ENCODE measurements at places on chromosomes 1 and 21.
A peak's percentile ranks its signal among the peaks of the same experiment; 100 is the strongest.

GRCh38 chr1:60655679-60656355 lies 426.5 kb upstream of the NFIA start:
- DNase-seq, result no peak

DNA sequence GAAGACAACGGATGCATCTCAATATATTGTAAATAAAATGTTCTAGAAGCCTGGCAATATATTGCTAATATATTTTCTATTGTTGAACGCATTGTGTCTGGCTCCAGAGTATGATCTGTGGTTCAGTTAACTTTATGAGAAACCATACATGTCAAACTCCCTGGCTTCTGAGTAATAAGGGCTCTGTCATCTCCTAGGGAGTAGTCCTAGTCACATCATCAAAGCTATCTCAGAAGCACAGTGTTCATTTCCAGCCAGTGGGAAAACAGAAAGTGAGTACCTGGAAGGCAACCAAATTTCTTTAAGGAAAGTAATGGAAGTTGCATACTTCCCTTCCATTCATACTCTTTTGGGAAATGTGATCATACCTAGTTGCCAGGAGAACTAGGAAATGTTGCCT lies 27.0 kb upstream of the ST6GALNAC5 start:
- no peak for DNase-seq

DNA sequence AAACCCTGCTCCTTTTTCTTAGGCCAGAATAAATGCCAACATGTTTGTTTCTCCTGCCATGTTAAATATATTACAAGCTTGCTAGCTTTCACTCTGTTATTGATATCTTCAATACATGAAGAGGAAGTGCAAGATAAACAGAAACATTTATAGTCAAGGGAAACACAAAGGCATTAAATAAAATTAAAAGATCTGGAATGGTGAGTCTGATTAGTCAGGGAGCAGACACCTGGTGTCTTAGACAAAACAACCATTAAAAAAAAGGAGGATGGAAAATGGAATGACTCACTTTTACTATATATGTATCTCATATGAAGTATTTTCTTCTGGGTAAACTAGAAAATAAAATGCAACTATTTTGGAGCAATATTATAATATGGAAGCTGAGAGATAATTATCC lies 123.3 kb downstream of the SMYD3 start:
- no peak for DNase-seq

- DNase-seq, result no peak
These were observed 658.5 kb downstream of the AJAP1 start for GRCh38 chr1:5312862-5313261.

DNA sequence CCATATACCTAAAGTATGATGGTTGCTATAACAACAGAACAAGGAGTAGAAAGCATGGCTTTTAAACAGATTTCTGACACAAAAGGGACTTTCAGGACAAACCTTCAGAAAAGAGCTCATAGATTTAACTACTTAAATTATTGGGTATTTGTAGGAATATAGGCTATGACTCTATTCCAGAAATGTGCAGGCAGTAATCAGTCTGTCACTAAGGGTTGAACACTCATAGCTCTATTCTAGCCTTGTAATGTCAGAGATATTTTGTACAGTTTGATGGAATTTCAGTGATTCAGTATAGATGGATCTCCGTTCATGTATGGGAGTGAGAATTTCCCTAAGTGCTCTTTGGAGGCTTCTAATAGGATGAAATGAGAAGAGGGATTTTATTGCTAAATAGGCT lies 82.8 kb downstream of the EXTL2 start:
- DNase-seq, result no peak

GRCh38 chr1:67889953-67890567 lies 56.8 kb upstream of the GNG12 start:
- DNase-seq, result peak; percentile 26

- DNase-seq, result no peak
These were observed 2.9 kb downstream of the SELENBP1 start for GRCh38 chr1:151369621-151370048.

DNA sequence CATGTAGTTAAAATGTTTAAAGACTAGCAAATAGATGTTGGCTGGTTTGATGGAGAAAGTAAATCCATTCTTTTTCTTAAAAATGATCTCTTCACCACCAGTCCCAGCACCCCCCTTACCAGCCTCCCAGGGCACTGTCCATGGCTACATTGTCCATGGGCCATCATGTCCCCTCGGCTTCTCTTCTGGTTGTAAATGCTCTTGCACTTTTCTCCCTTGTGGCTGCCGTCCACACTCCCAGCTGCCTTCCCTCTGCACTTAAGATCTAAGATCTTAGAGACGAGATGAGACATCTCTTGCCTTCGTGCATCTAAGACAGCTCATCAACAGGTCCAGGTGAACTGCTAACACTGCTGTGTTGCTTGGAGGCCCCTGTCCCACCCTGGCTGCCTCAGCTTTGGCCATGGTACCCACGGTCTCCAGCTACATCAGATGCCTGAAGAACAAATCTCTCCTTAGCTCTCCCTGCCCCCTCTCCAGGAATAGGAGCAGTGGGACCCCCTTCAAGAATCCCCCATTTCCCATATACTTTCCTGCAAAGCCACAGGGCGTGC lies 11.1 kb downstream of the CAPN2 start:
- no peak for DNase-seq

- no peak for DNase-seq
These were observed 14.2 kb upstream of the NEGR1 start for GRCh38 chr1:72296501-72296900.

GRCh38 chr1:165994107-165994506 lies 166.7 kb downstream of the UCK2 start:
- no peak for DNase-seq

DNA sequence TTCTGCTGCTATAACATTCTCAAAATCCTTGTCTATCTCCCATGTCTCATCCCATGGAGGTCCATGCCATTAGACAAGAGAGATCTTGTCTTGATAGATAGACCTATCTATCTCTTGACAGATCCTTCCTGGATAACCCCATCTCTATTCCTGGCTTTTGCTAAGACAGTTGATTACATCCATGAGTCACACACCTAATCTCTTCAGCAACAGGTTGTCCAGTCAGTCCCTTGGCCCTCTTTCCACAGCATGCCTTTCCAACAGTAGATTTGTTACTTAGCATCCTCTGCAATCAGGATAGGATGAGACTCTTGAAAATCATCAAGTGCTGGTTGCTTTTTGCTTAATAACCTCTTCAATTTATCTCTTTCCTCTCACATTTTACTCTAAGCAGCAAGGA lies 46.6 kb downstream of the TRMT1L start:
- no peak for DNase-seq

- DNase-seq, result no peak
These were observed 52.6 kb downstream of the LAMC1 start for GRCh38 chr1:183075861-183076260.

- no peak for DNase-seq
These were observed 61.4 kb upstream of the TLR5 start for GRCh38 chr1:223204424-223204823.

GRCh38 chr1:42753070-42753469 lies 13.0 kb upstream of the CLDN19 start:
- DNase-seq, result no peak

GRCh38 chr1:66273656-66274055 lies 260.3 kb upstream of the SGIP1 start:
- no peak for DNase-seq

DNA sequence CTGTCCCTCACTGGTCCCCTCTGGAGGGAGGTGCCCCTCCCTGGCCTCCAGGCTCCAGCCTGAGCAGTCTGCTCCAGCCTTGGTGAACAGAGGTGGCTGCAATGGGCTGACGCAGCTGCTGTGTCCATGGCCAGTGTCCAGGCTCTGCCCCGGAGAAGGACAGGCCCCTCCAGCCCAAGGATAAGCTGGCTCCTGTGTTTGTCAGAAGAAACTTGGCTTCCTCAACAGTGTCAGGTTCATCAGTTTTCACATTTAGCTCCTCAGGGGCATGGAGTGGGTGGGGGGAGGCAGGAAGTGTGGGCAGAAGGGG lies 402.8 kb downstream of the MATN1 start:
- no peak for DNase-seq

DNA sequence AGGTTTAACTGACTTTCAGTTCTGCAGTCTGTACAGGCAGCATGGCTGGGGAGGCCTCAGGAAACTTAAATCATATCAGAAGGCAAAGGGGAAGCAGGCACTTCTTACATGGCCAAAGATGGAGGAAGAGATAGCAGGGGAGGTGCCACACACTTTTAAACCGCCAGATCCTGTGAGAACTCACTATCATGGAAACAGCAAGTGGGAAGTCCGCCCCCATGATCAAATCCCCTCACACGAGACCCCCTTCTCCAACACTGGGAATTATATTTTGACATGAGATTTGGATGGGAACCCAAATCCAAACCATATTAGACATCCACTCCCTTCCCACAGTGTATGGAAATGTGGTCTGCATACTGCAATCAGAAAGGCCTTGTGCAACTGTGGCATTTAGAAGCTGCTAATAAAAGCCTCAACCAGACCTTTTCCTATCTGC lies 148.2 kb downstream of the FCRL5 start:
- no peak for DNase-seq

DNA sequence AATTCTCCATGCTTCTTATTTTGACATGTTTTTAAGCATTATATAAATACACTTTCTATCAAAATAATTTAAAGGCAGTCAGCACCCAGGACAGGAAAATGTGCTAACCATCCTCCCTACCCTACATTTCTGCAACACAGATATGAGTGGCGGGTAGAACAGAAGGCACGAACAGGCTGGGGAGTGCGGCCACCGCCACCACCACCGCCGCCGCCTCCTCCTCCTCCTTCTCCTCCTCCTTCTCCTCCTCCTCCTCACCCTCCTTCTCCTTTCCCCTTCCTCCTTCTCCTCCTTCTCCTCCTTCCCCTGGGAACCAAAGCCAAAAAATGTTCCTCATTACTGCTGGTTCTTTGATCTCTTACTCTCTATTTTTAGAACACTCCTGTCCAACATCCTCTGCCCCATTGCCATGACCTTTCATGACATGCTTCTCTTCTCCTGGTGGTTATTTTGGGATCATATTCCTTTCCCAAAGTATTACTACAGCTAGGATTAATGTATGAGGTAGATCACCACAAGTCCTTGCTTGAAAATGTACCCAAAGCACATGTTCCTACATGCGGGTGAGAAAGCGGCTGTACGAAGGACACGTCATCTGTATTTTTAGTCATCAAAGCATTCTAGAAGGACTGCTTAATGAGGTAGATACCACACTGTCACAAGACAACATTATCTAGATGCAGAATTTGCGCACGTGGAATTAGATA lies 24.5 kb upstream of the CCN1 start:
- DNase-seq, result no peak

DNA sequence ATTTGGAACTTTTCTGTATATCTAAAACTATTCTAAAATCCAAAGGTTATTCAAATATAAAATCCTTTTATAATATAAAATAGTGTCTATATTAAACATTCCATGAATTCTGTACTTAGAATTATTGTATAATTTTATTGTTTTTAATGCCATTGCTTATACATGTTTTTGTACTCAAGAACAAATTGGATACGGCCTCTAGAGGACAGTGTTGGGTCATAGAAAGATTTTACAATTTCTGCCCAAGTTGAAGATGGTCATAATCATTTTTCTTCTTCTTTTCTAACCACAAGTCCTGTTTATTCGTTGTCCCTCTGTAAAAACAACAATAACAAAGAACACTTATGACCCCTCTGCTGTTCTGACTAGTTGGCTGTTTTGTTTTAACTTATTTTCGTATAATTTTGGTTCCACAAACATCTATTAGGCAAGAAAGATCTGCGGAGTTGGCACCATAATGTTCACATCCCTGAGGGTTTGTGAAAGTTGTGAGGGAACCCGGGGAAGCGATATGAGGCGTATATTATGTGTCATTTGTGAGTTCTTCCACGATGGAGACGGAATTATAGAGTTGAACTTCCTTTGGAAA lies 75.7 kb upstream of the KIF26B start:
- DNase-seq, result no peak

- no peak for DNase-seq
These were observed 70.3 kb downstream of the CD46 start for GRCh38 chr1:207822124-207822601.

- peak; percentile 51 for DNase-seq
These were observed 23.2 kb upstream of the CACYBP start for GRCh38 chr1:174976436-174977108.

DNA sequence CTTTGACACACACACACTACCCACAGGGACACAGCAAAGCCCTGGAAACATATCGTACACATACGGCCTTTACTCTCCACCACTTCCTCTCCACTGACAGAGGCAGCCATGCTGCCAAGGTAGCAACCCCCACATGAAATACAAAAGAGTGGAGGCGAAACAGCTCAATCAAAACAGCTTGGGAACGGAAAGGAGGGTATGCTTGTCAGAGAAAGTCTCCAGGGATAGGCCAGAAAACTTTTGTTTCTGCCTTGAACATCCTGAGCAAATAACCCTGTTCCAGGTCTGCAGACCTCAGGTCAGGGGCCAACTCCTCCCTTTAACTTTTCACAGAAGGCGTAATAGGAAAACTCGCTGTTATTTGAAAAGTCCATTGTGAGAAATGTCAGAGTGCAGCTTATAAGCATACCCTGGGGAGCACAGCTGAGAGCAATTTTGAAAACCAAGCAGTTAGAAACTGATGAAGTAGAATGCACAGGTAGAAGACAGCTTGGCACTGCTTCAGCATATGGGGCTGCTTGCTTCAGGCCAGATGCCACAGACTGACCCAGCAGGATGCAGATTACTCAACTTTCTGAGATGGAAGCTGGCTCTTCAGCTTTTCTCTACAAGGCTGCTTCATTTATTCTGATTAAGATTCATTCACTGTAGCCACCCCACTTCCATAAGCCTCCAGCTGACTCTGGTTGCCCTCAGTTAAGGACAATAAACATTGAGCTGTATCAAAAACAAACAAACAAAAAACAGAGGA lies 18.0 kb downstream of the KIAA0319L start:
- DNase-seq, result peak; percentile 58

- peak; percentile 92 for DNase-seq
These were observed 221.6 kb upstream of the VAMP3 start for GRCh38 chr1:7549277-7550161.
